Naive thymus-derived CD8-positive, alpha-beta T cell (primary cell): ENCODE measurements at places on chromosomes 3 and 15. TPM values are rescaled to one million over a fixed set of nuclear protein-coding genes. Genes with fewer than 3 reads are reported as not detected.
A peak's percentile ranks its signal among the peaks of the same experiment; 100 is the strongest.

GRCh38 chr3:16883057-16883722 is 1.6 kb upstream of the PLCL2 start:
- H3K27ac ChIP-seq, result peak overlapping the region; percentile 86
- no peak for DNase-seq
- no peaks in the 10 kb centered on the region for H3K36me3 ChIP-seq
- H3K27me3 ChIP-seq, result no peaks in the 10 kb centered on the region
- H3K4me1 ChIP-seq, result peaks cover 34% of the 10 kb centered on the region
- peak overlapping the region; percentile 73 for H3K4me3 ChIP-seq

DNA sequence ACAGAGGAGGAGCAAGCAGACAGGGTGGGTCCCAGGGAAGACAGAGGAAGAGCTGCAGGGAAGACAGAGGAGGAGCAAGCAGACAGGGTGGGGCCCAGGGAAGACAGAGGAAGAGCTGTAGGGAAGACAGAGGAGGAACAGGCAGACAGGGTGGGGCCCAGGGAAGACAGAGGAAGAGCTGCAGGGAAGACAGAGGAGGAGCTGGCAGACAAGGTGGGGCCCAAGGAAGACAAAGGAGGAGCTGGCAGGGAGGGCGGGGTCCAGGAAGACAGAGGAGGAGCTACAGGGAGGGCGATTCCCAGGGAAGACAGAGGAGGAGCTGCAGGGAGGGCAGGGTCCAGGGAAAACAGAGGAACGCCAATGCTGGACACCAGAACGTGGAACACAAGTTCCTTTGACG is 66.5 kb downstream of the PLXNA1 start:
- H3K4me1 ChIP-seq, result peaks cover 1% of the 10 kb centered on the region
- H3K27ac ChIP-seq, result no peak overlapping the region
- peaks cover 5% of the 10 kb centered on the region for H3K27me3 ChIP-seq
- H3K4me3 ChIP-seq, result no peak overlapping the region
- DNase-seq, result no peak
- no peaks in the 10 kb centered on the region for H3K36me3 ChIP-seq

- no peaks in the 10 kb centered on the region for H3K27me3 ChIP-seq
- H3K4me3 ChIP-seq, result no peak overlapping the region
- no peak for DNase-seq
- no peaks in the 10 kb centered on the region for H3K36me3 ChIP-seq
- no peak overlapping the region for H3K27ac ChIP-seq
These were observed 120.1 kb downstream of the LRRN1 start for GRCh38 chr3:3919316-3919715.

GRCh38 chr3:187318819-187319616 is 27.5 kb upstream of the MASP1 start:
- H3K27ac ChIP-seq, result no peak overlapping the region
- H3K27me3 ChIP-seq, result peaks cover 34% of the 10 kb centered on the region
- H3K4me3 ChIP-seq, result peak overlapping the region; percentile 17
- H3K36me3 ChIP-seq, result no peaks in the 10 kb centered on the region
- peak; percentile 3 for DNase-seq
- peaks cover 13% of the 10 kb centered on the region for H3K4me1 ChIP-seq

The MESP1 gene
- 0.27 TPM for total RNA-seq

The CFAP100 gene
- total RNA-seq, result not detected
